Heart left ventricle (tissue), 16 donors: ENCODE measurements at places on chromosomes 7 and 10.
A peak's percentile ranks its signal among the peaks of the same experiment; 100 is the strongest.

DNA sequence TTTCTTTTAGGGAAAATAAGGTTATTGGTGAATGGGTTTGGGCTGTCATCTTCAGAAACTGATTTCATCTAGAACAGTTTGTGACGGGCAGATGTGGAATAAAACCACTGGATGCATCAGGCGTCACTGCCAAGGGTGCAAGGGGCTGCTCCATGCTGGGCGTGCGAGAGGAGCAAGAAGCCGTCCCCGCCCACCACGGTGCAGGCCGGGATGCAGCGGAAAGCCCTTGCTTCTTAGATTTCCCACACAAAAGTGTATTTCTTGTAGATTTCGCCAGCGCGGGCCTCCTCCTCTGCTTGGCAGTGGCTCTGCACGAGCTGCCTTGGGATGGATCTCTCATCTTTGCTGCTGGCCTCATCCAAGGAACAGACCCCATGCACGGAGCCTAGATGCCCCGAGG is 189.3 kb downstream of the CUX1 start:
- no peak for DNase-seq

DNA sequence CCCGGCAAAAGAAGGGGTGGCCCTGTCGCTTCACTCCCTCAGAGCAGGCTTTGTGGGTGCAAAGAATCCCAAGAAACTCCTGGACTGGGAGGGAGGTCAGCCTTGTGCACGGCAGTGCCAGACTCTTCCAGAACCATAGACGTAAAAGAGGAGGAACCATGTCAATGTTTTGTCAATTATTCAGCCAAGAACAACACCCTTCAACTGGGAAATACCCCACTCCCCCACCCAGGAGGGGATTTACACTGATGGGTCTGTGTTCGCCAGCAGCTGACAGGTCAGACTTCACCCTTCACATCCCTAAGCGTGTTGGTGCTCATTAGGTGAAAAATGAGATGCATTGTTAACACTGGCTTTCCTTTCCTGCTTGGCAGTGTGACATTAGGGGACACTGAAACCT is 116.8 kb upstream of the BMPER start:
- DNase-seq: no peak

DNA sequence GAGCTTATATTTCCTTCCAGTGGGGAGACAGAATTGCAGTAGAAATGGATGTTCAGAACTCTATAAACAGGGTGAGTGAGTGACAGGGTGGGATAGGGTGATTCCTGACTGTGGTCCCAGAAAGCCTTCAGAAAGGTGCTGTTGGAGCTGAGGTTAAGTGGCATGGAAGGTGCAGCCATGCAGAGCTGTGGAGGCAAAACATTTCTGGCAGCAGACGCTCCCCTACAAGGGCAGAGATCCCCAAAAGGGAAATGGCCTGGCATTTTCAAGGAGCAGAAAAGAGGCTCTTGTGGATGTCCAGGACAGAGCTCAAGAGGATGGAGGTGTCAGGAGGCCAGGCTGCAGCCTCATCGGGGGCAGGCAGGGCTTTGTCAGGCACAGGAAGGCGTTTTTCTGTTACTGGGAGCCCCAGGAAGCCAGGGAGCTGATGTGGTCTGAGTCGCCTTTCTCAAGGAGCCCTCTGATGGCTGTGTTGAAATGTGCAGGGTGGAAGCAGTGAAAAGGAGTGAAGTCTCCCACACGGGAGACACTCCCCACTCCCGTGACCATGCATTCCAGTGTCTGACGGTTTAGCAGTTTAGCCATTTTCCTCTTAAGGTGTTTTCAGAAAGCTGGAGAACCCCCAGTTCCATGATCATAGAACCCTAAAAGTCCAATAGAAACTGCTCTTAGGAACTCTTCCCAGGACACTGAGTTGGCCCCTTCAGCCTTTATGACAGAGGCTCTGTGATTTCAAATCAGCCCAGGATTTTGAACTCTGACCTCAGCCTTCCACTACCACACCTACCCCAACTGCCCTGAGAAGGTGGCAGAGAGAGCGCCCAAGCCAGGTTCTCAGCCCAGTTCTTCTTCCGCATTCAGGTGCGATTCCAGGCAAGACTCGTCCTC is 96.2 kb downstream of the C10orf105 start:
- DNase-seq: no peak

DNA sequence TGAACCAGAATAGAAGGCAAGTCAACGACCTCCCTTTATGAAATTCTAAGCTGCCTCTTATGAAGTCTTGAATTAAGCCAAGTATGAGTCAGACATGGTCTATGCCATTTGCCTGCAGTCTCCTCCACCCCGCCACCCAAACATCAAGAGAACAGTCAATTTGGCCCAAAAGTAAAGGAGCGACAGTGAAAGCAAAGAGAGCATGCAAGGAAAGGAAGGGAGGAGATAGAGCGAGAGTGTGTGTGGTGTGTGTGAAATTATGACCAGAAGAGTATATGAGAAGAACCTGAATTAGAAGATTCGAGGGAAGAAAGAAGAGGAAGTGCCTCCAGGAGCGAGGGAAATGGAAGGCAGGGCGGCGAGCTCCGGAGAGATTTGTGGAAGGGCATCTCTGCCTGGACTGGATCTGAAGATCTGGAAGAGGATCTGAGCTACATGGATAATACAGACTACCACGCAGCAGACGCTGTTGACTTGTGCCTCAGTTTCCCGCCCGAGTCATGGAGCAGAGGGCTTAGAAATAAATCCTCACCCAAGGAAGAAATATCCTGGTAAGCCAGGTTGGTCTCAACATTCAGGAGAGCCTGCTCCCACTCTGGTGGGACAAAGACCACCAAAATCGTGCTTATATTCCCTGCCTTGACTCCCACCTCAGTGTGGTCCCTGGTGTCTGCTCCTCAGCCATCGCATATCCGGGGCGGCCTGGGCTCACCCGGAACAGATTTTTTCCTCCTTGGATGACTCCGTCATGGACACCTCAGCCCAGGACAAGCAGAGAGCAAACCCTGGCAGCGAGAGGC is 459 bp downstream of the ZDHHC6 start:
- peak; percentile 6 for DNase-seq

GRCh38 chr7:44827567-44827966 is 20.3 kb downstream of the H2AZ2 start:
- DNase-seq: no peak
